ENCODE measurements at places on chromosomes 7 and 10. TPM values are rescaled to one million over a fixed set of nuclear protein-coding genes. Genes with fewer than 3 reads are reported as not detected.

GRCh38 chr7:129359638-129360037 lies 74.6 kb upstream of the STRIP2 start:
- no peak for DNase-seq

Gene PALD1
- polyA plus RNA-seq, result 2.8 TPM

GRCh38 chr7:71343892-71344291 lies 211.9 kb downstream of the GALNT17 start:
- no peak for DNase-seq

- no peak for DNase-seq
Measured at GRCh38 chr10:18145652-18146051, 5.4 kb downstream of the CACNB2 start.

GRCh38 chr10:12685261-12686058 lies 316.1 kb downstream of the CCDC3 start:
- no peak for DNase-seq

- DNase-seq, result no peak
Measured at GRCh38 chr10:132110713-132111112, 45.0 kb downstream of the JAKMIP3 start.

GRCh38 chr10:77899080-77899477 lies 27.5 kb downstream of the DLG5 start:
- DNase-seq, result no peak

DNA sequence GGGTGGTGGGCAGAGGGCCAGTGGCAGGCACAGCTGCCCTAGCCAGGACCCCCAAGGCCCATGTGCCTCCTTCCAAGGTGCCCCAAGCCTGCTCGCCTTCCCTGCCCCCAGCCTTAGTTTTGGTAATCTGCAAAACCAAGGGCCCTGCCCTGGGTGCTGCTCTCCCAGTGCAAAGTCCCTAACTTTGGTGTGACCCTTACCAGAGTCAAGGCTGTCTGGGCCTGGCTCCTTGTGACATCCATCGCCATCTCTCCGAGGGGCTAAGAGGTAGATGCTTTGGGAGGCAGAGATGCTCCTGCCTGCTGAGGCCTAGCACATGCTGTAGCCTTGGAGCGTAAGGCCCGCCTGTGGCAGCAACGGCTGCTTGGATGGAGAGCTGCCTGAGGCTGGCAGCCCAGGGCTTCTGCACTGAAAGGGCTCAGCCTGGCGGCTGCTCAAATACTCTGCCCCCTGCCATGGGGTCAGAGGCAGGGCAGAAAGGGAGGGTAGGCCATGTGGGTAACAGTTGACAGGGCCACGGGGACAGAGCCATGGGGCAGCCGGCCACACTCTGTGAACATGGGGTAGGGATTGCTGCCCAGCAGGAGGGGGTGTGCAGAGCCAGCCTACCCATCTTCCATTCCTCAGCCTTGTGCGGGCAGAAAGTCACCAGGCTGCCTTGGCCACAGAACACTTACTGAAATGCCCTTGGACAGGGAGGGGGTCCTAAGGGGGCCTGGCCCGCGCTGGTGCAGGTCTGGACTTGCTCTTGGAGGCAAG lies 17.9 kb upstream of the MYL7 start:
- no peak for DNase-seq

GRCh38 chr7:2873686-2874551 lies 29.8 kb upstream of the GNA12 start:
- DNase-seq, result no peak

Gene OGA
- polyA plus RNA-seq, result 288 TPM

GRCh38 chr7:151451626-151452571 lies 12.0 kb upstream of the CRYGN start:
- DNase-seq, result no peak

DNA sequence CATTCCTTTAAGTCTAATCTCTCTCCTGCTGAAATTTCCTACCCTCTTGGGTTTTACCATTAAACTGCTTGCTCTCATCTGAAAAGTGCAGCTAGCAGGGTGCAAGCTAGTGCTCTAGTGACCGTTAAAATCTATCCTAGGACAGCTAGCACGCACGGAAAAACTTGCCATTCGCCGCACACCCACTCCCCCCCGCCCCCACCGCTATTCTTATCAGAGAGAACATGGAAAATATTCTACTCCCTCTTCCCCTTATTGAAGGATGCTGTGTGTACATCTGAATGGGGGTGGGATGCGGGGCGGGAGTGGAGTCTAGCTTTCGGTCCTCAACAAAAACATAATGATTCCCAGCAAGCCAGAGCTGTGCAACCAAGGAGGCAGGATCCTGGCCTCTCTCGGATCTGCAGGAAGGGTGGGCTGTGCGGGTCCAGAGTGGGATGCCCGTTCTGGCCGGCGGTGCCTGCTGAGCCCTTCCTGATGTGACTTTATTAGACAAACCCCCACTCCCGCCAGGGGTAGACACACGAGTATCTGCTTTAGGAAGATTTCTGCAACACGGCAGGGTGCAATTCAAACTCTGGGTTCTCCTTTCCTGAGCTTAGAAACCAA lies 1.1 kb upstream of the ADRA2A start:
- DNase-seq, result no peak

Gene ZPBP
- 0.55 TPM for polyA plus RNA-seq

Gene NUTM2E
- polyA plus RNA-seq, result 0.79 TPM

- DNase-seq, result no peak
Measured at GRCh38 chr7:44827567-44827966, 20.3 kb downstream of the H2AZ2 start.

- no peak for DNase-seq
Measured at GRCh38 chr7:84546403-84546802, 351.8 kb upstream of the SEMA3A start.

GRCh38 chr7:98520356-98520951 lies 96.6 kb upstream of the NPTX2 start:
- no peak for DNase-seq

- no peak for DNase-seq
Measured at GRCh38 chr10:69866688-69867461, 65.2 kb downstream of the COL13A1 start.

GRCh38 chr10:22054961-22055360 lies 51.4 kb upstream of the DNAJC1 start:
- DNase-seq, result no peak
